ENCODE measurements at places on chromosomes 1 and 21.

DNA sequence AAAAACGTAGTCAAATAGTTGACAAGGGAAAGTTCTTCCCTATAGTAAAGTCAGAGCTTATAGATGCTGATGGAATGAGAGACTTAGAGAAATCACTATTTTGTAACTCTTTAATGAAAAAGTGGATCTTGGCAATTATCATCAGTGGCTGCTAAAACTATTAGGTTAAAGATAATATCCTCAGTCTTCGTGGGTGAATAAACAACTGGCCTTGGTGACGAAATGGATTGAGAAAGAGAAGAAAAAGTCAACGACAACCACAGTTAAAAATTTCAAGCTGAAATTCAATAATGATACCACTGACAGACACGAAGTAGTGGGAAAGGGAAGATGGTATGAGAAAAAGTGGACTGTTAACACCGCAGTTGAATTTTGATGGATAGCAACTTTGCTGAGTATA lies 90.0 kb upstream of the GNG4 start:
- DNase-seq = no peak

DNA sequence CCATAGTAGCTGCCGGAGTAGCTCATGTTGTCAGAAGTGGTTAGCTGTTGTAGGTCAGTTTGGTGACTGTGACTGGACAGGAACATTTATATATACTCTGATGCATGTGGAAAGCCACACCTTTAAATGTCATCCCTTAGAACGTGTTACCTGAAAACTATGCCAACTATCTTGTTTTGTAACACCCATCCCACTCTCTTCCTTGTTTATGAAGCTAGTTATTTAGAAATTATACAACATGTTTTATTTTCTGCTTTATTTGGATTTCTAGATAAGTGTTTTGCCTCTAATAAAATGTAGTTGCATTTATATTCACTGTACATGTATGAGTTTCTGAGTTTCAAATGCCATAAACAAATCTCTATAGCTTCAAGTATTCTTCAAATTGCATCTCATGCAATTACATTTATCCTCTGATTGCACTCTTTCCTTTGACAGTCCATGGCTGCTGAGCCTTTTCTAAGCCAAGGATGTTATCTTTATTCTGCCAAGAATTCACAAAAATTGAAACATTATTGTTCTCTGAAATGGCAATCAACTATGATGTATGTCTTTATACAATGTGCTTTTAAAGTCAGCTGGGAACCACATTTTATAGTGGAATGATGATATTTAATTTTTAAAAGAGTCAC lies at the start of gene KRTAP19-7:
TSS of gene KRTAP19-7 (minus strand) at position 51 of the 632 bp plus-strand sequence. CDS start at position 26, 25 bp downstream.
- no peak for DNase-seq

DNA sequence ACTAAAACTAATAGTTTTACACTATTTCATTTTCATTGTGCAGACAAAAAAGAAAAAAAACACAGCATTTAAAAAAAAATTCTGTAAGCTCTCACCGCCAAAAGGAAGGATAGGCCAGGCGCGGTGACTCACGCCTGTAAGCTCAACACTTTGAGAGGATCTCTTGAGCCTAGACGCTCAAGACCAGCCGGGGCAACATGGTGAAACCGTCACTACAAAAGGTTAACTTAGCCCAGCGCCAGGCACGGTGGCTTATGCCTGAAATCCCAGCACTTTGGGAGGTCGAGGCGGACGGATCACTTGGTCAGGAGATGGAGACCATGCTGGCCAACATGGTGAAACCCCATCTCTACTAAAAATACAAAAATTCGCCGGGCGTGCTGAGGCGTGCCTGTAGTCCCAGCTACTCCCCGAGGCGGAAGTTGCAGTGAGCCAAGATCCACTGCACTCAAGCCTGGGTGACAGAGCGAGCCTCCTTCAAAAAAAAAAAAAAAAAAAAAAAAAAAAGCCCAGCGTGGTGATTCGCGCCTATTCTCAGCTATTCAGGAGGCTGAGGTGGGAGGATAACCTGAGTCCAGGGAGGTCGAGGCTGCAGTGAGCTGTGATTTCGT lies 14.3 kb upstream of the SPEN start:
- peak; percentile 22 for DNase-seq

- DNase-seq = no peak
Measured at GRCh38 chr21:45416620-45417019, 11.7 kb downstream of the COL18A1 start.

DNA sequence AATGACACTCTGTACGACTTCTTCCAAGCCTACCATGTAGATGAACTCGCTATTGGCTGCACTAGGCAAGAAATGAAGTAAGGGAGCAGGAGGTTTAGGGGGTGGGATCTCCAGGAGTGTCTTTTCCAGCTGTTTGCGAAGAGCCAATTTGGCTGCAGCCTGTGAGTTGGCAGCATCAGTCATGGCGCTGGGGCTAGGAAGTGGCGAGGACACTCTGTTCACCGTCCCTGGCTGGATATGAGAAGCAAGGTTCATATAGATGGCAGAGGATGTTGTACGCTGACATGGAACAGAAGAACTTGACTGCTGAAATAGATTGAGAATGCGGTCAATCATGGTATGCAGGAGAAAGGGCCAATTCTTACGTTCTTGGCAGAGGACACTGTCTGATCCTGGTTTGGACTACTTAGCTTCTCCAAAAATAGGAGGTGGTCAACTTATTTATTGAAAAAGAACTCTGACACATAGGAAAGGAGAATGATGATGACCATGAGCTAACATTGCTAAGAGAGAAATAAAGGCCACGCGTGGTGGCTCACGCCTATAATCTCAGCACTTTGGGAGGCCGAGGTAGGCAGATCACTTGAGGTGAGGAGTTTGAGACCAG lies 41.2 kb downstream of the SLC27A3 start:
- no peak for DNase-seq

- DNase-seq = no peak
Measured at GRCh38 chr1:66312271-66312990, 221.5 kb upstream of the SGIP1 start.

GRCh38 chr1:228096416-228097332 lies 6.5 kb downstream of the C1orf35 start:
- no peak for DNase-seq

GRCh38 chr1:193031431-193031830 lies 27.7 kb downstream of the UCHL5 start:
- no peak for DNase-seq

DNA sequence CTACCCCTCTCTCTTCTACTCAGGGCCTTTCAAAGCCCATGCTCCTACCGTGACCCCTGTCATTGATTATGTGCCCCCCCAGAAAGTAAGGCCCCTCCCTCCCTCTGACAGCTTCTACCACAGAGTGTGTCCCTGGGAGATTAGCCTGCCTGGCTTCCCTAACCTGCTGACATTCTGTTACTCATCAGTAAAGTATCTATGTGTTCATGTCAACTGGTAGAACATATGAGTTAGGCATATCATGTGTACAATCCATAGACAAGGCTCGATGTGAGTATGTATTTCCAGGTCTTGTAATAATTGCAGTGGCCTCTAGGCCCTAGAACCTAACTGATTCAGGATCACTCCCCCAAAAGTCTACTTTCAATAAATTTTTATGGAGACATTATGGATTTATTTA lies 120.0 kb downstream of the GIPC2 start:
- DNase-seq = no peak

- no peak for DNase-seq
Measured at GRCh38 chr1:182206626-182207239, 145.2 kb upstream of the ZNF648 start.

- no peak for DNase-seq
Measured at GRCh38 chr1:100921110-100921706, 25.3 kb downstream of the SLC30A7 start.

DNA sequence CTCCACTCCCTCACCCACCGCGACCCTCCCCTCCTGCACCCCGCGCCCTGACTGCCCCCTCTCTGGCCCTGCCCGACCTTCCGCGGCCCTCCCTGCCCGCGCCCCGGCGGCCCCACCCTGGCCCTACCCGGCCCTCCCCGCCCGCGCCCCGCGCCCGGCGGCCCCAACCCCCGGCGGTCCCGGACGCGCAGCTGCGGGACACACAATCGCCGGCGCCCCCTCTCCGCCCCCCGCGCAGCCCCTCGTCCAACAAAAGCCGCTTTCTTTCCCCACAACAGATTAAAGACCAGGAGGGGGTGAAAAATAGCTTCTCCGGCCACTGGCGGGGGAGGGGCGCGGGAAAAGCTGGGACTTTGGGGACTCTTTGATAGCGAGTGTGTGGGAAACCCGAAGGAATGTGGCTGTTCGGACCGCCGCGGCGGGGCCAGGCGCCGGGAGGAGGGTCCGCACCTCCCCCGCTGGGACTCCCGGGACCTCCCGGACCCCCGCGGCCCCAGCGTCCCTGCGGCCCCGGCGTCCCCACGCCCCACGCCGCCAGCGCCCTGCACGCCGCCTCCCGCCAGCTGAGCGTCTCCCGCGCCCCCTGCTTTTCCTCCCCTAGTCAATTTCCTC lies 8.8 kb upstream of the ID3 start:
- DNase-seq = no peak

DNA sequence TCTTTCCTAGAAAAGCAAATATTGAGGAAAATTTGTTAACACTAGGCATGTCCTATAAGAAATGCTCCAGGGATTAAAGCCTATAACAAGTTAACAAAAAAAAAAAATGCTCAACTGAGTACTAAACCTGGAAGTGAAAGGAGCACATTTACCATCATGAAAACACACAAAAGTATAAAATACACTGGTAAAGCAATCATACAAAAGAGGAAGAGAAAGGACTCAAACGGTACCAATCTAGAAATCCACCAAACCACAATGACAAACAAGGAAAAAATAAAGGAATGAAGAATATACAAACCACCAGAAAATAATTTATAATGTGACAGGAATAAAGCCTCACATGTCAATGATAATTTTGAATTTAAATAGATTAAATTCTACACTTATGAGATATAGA lies 21.2 kb downstream of the CD1E start:
- no peak for DNase-seq

DNA sequence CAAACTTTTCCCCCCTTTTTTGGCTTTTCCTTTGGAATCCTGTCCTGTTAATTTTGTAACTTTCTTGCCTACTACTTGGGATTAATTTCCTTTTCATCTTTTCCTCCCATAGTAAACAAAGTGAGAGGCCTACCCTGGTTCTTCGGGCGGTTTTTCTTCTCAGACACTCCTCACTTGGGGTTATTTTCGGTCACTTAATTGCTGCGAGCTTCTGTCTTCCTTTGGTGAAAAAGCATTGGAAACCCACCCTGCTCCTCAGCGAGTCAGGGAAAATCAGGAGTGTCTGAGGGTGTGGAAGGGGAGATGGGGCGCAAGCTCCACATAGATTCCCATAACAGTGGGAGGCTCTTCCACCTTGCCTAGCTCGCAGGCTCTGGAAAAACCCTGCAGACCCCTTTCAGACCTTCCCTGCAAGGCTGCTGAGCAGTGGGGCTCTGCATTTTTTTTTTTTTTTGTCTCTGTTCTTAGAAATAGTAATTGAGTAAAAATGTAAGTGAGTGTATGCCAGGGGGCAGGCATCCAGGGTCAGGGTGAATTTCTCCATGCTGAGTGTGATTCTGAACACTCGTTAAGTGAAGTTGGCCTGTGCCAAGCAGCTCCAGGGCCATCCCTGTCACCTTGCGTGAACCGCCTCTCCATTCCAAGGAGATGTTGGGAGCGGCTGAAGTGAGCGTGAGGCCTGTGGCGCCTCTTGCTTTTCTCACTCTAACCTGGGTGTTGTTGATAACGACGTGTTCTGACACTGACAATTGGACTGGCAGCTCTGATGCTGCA lies 20.3 kb downstream of the TGFB2 start:
- no peak for DNase-seq

GRCh38 chr1:152035539-152036266 lies 1.1 kb downstream of the S100A11 start:
- DNase-seq = no peak

GRCh38 chr1:30381671-30382365 lies 341.6 kb downstream of the MATN1 start:
- no peak for DNase-seq

- DNase-seq = no peak
Measured at GRCh38 chr1:26721669-26722355, 26.0 kb downstream of the ARID1A start.

GRCh38 chr1:116157096-116157495 lies 45.9 kb downstream of the MAB21L3 start:
- DNase-seq = no peak

- no peak for DNase-seq
Measured at GRCh38 chr1:160713161-160713560, 1.5 kb upstream of the CD48 start.

DNA sequence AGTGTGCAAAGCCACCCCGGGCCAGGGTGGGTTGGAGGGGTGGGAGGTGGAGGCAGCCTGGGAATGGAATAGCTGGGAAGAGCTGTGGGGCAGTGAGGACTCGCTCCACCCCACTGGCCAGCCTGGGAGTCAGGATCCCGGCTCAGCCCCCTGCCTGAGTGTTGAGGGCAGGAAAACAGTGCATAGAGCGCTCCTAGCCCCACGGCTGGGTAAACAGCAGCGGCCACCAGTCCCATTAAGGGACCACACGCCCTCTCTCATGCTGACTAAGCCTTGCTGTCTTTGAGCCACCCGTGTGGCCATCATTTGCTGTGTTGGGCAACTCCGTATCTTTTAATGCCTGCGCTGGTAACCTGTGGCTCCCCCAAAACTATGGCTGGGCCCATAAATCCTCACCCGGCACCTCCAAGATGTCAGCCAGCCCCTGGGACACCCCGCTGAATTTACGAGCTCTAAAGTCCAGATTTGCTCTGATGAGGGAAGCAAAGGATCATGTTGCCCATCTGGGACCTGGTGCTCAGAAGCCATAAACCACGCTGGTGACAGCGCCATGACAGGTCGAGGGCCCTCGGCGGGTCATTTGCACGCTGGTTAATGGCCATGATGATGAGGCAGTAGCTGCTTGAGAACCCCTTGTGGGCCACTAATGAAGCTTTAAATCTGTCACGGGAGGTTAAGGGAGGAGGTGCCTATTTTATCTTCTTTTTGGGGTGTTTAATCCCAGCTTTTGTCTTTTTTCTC lies 34.9 kb downstream of the SYF2 start:
- no peak for DNase-seq

DNA sequence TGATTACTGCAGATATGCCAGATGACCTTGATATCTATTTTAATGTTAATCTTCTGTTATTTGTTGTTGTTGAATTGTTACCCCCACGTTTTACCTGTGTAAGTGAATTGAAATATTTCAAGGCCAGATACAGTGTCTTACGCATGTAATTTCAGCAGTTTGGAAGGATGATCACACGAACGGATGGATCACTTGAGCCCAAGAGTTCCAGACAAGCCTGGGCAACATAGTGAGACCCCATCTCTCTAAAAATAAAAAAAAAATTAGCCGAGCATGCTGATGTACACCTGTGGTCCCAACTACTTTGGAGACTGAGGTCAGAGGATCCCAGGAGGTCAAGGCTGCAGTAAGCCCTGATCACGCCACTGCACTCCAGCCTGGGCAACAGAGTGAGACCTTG lies 32.2 kb downstream of the SDCCAG8 start:
- no peak for DNase-seq

DNA sequence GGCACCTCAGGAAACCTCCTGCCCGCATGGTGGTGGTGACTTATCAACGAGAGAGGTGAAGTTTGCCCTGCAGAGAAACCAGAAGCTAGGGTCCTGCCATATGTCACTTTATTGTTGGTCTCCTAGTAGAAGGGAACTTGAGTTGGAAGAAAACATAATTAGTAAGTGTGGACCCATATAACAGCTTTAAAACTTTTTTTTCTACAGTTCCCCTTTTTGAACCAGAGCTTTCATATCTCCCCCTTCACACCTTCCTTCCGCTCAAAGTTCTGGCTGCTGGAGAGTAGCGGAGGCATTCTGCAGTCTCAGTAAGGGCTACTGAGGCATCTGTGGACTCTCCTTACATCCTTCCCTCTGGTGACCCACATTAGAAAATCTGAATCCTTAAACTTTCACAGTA lies 48.9 kb downstream of the PHC2 start:
- no peak for DNase-seq

- no peak for DNase-seq
Measured at GRCh38 chr1:6935361-6935883, 150.2 kb downstream of the CAMTA1 start.

Measured in stimulated activated CD4-positive, alpha-beta T cell treated with anti-CD3 and anti-CD28 coated beads, Interleukin-15, amount 100 ng/mL, for 1 hour (primary cell).